ENCODE measurements at places on chromosomes 1 and 21.

DNA sequence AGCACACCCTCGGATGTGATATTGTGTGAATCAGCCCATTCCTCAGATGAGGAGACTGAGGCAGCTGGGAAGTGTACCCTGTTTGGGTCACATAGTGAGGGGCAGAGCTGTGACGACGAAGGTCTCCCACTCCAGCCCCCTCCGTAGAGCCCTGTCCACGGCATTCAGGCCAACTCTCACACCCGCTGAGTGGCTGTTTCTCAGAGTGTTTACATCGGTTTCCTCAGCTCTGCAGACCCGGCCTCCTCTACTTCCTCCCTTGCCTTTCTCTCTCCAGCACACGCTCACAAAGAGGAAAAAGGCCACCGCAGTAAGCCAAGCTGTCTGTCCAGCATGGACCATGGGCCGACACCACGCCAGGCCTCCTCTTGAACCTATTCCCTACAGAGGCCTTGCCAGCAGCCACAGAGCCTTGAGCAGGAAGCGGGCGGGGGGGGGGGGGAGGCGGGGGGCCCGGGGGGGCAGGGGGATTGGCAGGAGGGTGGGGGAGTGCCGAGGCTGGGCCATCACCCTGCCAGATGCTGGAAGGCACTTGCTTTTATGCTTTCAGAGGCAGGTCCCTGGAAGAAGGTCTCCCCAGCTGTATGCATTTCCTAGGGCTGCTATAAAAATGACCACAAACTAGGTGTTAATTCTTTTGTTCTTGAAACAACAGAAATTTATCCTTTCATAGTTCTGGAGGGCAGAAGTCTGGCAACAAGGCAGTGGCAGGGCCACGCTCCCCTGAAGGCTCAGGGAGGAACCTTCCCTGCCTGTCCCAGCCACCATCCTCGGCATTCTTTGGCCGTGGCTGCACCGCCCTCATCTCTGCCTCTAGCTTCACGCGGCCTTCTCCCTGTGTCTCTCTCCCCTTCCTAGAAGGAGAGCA, 178.4 kb downstream of the PSMG1 start:
- DNase-seq, result no peak

GRCh38 chr1:66360285-66360724, 173.6 kb upstream of the SGIP1 start:
- DNase-seq, result no peak

DNA sequence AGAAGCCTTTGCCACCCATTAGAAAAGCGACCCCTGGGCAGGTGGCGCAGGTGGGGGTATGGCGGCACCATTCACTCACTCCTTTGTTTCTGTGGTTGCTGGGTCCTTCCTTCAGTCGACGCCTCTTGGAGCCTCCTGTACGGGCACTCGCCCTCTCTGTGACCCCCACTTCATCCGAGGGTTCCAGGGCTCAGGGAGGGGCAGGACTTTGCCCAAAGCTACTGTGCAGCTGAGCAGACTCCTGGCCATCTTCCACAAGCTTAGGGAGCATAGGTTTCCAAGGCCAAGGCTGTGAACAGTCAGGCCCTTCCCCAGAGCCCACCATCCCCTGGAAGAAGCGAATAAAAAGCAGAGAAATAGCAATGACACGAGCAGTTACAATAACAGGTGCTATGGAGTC, 190.7 kb upstream of the ARHGEF16 start:
- no peak for DNase-seq

- no peak for DNase-seq
These were observed 212.8 kb downstream of the FMN2 start for GRCh38 chr1:240304466-240304865.

GRCh38 chr1:226424221-226425003, 16.5 kb upstream of the PARP1 start:
- no peak for DNase-seq

GRCh38 chr1:54142146-54142900, 10.5 kb downstream of the CDCP2 start:
- no peak for DNase-seq

DNA sequence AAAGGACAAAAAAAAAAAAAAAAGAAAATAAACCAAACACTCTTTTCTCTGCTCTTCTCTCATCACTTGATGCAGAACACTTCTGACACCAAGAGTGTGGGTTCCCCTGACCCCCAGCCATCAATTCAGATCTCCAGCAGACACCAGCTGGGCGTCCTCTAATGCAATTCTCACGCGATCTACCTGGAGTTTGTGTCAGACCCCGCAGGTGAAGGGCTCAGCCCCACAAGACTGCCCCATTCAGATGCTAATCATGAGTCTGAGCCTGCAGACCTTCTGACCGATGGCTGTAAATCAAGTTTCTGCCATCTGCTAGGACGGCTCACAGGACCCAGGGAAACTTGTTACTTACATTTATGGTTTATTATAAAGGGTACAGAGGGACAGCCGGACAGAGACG, 133.6 kb upstream of the C1orf174 start:
- no peak for DNase-seq

GRCh38 chr1:2203671-2204414, 9.3 kb upstream of the FAAP20 start:
- no peak for DNase-seq

- no peak for DNase-seq
These were observed 5.7 kb downstream of the DNAJC11 start for GRCh38 chr1:6695868-6696267.

DNA sequence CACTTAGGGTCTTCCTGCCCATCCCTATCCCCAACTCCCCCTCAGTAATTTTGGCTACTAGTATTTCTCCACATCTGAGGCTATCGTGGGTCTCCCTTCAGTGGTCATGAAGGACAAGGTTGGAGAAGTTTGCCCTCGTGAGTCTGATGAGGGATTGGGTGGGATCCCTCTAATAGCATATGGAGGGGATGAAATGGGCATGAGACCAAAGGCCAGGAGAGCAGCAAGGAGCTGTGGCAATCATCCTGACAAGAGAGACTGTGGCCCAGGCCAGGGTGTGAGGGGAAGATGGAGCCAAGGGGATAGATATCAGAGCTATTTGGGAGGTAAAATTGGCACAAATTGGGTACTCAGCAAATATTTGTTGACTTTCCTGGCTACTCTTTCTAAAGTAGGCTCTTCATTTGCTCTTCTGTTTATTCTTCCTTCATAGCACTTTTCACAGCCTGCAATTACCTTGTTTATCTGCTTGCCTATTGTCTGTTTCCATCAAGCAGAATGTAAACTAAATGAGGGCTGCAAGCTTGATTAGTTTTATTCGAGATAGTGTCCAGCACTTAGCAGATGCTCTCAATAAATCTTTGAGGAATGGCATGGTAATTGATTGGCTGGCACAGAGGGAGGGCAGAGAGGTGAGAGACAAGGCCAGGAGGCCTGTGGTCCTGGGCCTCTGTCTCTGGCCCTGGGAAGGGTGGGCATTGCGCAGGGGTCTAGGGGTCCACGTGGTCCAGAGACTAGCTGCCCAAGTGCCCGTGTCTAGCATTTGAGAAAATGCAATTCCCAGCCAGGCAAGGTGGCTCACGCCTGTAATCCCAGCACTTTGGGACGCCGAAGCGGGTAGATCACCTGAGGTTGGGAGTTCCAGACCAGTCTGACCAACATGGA, 1.5 kb upstream of the PLK3 start:
- no peak for DNase-seq

- DNase-seq, result no peak
These were observed 37.7 kb downstream of the NKAIN1 start for GRCh38 chr1:31201931-31202360.

DNA sequence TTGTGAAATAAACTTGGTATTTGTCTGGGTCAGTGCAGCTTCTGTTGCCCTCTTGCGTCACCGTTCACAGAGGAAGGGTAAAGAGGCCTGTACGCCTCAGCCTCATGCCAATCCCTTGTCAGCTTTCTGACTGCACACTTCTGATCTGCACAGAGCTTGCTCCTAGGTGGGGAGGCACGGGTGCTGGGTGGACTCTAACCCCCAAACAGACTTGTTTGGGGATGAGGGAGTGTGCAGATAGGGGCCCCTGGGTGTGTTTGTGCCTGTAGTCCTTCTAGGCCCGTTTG, 803 bp upstream of the B4GALT2 start:
- DNase-seq, result no peak

- no peak for DNase-seq
These were observed 125.9 kb downstream of the HFM1 start for GRCh38 chr1:91278754-91279153.

GRCh38 chr1:239547987-239548386, 161.6 kb downstream of the CHRM3 start:
- DNase-seq, result no peak

DNA sequence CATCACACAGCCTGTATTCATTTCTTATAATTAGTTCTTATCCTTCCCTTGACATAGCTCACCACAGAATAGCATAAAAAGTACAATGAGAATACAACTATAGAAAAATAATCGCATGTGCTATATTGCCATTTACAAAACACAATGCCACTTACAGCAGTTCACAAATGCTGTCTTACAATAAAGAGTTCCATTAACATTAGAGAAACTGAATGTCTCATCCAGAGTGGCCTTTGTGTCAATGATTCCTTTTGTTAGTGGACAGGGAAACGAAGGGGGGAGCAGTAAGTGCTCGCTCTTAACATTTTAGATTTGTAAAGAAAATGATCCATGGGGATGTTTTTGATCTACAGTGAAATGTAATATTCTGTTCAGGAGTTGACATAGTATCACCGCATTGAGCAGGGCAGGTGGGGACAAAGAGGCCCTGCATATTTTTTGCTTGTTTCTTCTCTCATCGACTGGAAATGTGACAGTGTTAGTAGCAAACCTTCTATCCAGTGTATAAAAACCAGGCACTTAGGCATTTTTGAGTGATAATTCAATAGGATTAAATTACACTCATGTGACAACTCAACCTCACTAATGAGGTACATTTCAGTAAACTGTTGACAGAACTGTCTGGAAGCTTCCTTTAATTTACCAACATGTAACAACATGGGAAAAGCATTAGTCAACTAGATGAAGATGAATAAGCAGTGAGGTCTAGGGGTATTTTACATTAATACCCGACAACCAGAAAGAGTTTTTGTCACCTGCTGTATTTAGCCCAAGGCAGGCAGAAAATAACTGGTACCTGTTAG, 35.6 kb upstream of the RRP15 start:
- DNase-seq, result no peak

- no peak for DNase-seq
These were observed 14.9 kb upstream of the PLCH2 start for GRCh38 chr1:2460996-2461751.

GRCh38 chr1:76666499-76666898, 200.8 kb upstream of the ST6GALNAC5 start:
- no peak for DNase-seq

GRCh38 chr1:74681851-74682250, 8.3 kb upstream of the ERICH3 start:
- DNase-seq, result no peak

GRCh38 chr1:87402241-87403002, 73.7 kb downstream of the LMO4 start:
- no peak for DNase-seq

DNA sequence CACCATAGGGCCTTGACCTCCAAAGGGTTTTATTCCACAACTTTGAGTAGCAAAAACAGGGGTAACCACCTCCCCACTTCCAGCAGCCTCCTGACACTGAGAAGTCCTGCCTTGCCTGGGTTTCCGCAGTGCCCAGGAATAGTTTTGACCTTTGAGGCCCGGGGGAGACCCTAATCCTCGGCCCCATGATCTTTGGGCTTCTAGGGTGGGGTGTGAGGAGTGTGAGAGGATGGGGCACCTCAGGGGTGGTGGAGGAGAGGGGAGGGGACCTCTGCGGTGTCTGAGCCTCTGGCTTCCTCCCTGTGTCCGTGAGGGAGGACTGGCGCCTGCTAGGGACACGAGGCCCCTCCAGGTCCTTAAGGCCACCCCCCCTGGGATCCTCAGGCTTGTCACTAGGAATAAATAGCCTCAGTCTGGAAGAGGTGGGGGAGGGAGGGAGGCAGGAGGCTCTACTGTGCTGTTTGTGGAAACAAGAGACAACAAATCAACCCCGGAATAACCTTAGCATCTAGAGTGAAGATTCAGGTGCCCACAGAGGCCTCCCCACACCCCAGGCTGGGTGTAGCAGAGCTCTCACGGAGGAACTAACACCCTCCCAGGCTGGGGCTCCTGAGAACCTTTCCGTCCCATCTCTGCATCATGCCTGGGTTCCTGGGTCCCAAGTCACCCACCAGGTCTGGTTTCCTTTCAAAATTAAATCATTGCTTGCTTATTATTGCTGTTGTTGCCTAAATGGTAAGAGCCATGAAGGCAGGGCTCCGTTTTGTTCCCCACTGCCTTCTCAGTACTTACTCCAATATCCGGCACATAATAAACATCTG, 904 bp upstream of the FHL3 start:
- no peak for DNase-seq

Data from activated naive CD4-positive, alpha-beta T cell treated with anti-CD3 and anti-CD28 coated beads, Interleukin-2, amount 50 U/mL, for 16 hours (primary cell).